ENCODE measurements at places on chromosomes 5 and 9.

DNA sequence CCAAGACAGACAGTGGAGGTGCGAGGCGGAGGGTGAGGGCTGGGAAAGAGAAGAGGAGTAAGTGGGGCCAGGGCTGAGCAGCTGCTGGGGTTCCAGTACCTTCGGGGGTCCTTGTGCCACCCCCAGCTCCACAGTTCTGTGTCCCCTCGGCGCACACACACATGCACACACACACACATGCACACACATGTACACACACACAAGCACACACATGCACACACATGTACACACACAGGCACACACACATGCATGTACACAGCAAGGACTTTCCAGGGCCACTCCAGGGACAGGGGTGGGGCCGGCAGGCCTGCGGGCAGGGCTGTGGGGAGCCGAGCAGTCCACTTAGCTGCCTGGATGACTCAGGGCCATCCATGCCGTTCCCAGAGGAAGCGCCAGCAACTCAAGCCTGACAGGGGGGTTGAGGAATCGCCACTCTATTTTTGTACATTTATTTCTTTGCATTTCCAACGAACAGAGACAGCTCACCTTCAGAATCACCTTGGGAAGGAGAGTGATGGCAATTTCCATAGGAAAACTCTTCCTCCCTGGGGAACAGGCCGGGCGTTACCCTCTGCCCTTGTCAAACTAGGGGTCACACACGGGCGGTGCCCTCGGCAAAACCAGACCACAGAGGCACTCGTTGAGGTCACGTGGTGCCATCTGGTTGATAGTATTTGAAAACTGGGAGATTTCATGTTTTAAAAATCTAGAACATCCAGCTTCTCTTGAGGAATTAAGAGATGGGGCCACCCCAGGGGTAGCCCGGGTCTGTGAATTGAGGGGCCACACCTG lies 135.7 kb downstream of the ADAMTS2 start:
- DNase-seq, result no peak

GRCh38 chr9:89218040-89218928 lies 39.7 kb upstream of the SHC3 start:
- DNase-seq, result no peak

DNA sequence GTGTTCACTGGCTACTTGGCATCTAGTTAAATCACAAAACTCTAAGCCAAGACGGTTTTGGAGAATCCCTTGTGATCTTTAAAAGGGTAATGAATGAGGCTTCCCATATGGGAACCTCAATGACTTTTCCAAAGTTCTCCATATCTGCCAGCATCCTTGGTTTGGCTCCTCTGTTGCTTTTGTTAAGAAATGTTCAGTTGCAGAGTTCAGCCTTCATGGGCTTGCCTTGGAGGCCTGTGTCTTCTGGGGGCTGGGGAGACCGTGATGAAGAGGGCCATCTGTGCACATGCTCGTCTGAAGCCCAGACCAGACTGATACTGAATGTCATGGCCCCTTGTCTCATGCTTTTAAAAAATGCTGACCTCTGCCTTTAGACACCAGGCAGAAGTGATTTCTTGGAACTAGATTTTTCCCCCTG lies 84.3 kb downstream of the RAI14 start:
- DNase-seq, result no peak

- no peak for DNase-seq
These were observed 9.6 kb downstream of the TMOD1 start for GRCh38 chr9:97510797-97511654.

- DNase-seq, result peak; percentile 19
These were observed 1.3 kb upstream of the NFIB start for GRCh38 chr9:14314929-14315874.

DNA sequence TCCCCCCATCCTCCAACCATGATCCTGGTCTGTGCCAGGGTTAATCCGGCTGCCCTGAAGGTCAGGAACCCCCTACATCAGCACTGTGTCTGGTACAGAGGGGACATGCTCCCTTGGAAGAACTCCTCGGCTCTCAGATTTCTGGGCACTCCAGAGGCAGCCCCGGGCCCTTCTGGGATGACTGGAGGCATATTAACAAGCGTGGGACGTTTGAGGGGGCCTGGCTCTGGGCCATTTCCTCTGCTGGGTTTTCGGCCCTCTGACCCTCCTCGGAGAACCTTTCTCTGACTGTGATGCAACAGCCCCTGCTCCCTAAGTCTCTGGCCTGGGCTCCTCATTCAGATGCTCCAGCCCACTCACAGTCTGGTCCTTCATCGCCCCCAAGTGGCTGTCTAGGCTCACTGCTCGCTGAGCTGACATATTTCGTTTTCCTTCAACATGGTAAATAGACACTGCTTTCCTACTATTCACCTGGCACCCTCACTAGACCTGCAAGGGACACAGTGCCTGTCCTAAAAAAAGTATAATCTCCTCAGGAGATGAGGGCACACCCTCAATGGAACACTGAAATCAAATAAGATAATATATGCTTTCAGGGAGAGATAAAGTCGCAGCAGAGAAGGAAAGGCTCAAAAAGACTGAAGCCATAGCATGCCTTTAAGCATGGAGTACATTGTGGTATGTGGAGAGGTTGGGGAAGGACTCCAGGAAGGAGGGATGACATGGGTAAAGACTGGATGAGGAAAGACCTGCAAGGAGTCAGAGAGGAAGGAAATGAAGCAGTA lies 404.7 kb upstream of the TRPC7 start:
- DNase-seq, result peak; percentile 84

GRCh38 chr9:137402746-137403145 lies 20.2 kb downstream of the EXD3 start:
- DNase-seq, result no peak

GRCh38 chr5:169917500-169917899 lies 62.8 kb downstream of the INSYN2B start:
- DNase-seq, result no peak

GRCh38 chr9:29322240-29322639 lies 1749.0 kb upstream of the C9orf72 start:
- no peak for DNase-seq

GRCh38 chr5:57696825-57697570 lies 214.4 kb upstream of the ACTBL2 start:
- no peak for DNase-seq

- DNase-seq, result no peak
These were observed 100.6 kb downstream of the LIFR start for GRCh38 chr5:38455796-38456330.

DNA sequence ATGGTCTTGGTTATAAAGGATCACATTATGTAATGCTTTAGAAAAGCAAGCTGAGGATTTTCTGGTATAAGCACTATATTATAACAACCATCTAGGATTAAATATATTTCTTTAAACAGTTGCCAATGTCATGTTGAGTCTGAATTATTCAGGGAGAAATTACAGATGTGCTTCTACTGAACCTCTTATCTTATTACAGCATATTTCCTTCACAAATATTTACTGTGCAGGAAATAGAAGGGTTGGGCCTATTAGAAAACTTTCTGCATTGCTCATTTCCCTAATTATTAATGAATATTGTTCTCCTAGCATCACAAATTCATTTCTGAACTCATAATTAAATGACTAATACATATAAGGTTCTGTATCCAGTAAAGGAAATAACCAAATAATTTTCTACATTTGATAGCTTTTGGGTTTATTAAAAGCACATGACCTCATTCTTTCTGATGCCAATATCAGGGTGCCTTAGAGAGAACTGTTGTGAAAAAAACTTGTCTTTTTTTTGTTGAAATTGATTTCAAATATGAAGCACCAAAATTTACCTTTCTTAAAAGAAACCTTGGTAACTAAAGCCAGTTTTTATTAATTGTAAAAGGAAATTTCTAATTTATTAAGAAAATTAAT lies 476.8 kb upstream of the PTGER4 start:
- no peak for DNase-seq

GRCh38 chr5:90941002-90941720 lies 382.6 kb downstream of the ADGRV1 start:
- DNase-seq, result no peak

- DNase-seq, result no peak
These were observed 1072.3 kb downstream of the MAT2B start for GRCh38 chr5:164577742-164578141.

DNA sequence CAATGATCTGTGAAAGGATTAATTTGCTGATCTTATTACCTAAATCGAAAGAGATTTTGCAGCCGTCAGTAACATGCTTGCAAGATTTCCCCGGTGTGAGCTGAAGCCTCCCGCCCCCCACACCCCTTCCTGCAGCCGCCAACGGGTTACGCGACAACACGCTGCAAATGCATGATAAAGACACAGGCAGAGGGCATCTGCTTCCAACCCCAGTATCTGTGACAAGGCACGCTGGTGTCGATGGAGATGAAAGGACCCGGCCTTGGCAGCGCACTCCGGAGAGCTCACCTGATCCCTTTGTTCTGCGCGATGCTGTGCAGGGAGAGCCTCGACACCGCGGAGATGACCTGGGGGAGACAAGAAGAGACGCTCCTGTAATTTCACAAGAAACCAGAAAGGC lies 122.9 kb upstream of the SARDH start:
- no peak for DNase-seq

GRCh38 chr5:52893105-52893504 lies 96.0 kb upstream of the ITGA2 start:
- DNase-seq, result no peak

DNA sequence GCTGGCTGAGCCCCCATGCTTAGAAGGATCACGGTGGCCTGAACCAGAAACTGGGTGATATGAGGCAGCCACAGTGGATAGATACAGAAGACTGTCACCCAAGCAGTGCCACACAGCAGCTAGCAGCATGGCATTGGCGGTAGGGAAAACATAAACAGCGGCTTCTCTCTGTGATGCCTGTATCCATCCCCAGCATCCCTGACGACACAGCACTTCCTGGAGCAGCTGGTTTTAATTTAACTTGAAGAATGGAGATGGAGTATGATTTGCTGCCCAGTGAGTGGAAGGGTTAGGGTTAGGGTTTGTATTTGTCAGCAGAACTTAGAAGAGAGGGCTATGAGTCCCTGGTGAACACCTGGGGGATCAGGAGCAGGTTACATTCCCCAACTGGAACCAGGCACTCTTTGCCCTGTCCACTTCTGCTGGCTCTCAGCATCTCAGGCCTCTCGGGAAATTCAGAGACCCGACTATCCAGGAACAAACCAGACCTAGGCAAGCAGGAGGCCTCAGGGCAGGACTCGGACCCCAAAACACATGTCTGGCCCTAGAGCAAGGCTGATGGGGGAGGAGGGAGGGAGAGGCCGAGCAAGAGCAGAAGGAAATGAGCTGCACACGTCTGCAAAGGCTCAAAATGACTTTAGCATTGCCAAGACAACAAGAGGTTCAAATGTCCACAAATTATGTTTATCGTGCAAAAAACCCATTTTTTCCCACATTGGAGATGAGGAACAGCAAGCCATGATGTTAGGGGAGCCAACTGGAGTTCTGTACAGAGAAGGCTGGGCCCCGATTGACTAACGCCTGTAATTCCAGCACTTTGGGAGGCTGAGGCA lies 6.5 kb upstream of the GGTA1 start:
- DNase-seq, result no peak

GRCh38 chr9:94867842-94868312 lies 141.4 kb downstream of the AOPEP start:
- no peak for DNase-seq

GRCh38 chr5:59117320-59117719 lies 534.4 kb downstream of the RAB3C start:
- no peak for DNase-seq
